ENCODE measurements at places on chromosomes 2 and 18.

DNA sequence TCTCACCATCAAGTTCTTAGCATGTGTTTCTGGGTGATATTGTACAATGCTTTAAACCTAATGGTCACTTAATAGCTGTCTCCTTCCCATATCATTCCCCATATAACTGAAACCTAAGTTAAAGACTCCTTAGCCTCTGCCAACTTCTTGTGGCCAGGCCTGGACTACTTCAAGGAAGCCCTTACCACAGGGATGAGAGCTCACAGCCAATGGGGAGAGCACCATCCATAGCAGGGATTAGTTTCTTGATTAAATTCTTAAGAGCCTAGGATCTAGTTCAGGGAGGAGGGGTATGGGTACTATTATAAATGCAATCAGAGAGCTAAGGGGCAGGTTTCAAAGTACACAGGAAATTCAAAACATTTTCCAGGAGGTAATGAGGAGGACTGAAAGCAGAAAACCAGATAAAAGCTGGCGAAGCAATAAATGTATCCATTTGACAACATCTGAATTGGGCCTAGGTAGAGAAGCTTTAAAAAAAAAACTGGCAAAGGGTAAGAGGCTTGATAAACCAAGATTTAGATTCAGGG lies 34.8 kb upstream of the IHH start:
- no peak for DNase-seq

GRCh38 chr2:85750587-85751575 lies 2.9 kb upstream of the ATOH8 start:
- peak; percentile 76 for DNase-seq

DNA sequence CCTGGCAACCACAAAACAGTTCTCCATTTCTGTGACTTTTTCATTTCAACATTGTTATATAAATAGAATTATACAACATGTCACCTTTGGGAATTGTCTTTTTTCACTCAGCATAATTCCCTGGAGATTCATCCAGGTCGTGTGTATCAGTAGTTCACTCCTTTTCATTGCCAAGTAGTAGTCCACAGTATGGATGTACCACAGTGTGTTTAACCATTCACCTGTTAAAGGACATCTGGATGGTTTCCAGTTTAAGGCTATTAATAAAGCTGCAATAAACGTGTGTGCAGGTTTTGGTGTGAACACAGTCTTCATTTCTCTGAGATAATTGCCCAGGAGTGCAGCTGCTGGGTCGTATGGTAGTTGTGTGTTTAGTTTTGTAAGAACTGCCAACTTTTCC lies 35.7 kb downstream of the COPS7B start:
- DNase-seq: no peak

DNA sequence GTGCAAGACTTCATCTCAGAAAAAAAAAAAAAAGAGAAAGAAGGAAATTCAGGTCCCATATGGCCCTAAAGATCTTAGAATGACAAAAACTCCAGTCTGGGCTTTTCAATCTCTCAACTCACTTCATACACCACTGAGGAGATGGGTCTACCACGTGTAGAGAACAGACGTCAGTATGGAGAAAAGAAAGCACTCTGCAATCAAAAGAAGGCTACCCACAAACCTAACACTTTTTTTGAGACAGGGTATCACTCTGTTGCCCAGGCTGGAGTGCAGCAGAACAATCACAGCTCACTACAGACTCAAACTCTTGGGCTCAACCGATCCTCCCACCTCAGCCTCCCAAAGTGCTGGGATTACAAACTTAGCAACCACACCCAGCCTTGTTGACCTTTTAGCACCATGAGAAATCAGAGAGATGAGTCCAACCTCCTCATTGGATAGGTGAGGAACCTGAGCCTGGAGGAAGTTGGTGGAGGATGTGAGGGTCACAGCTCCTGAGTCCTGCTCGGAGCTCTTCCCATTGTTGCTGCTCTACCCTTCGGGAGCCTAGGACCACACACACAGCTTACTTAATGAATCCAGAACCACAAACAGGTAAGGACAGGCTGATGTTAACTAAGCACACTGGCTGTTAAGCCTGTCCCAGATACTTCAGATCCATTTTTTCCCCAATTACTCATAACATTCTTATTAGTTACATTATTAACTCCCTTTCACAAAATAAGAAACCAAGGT lies 23.7 kb downstream of the TBC1D8 start:
- DNase-seq: no peak
